ENCODE measurements at places on chromosomes 12 and 14.
A peak's percentile ranks its signal among the peaks of the same experiment; 100 is the strongest.

GRCh38 chr12:129941618-129942017, 37.8 kb upstream of the TMEM132D start:
- no peak overlapping the region for H3K4me3 ChIP-seq
- no peaks in the 10 kb centered on the region for H3K4me1 ChIP-seq
- H3K36me3 ChIP-seq: no peaks in the 10 kb centered on the region
- H3K27me3 ChIP-seq: no peaks in the 10 kb centered on the region
- DNase-seq: no peak

DNA sequence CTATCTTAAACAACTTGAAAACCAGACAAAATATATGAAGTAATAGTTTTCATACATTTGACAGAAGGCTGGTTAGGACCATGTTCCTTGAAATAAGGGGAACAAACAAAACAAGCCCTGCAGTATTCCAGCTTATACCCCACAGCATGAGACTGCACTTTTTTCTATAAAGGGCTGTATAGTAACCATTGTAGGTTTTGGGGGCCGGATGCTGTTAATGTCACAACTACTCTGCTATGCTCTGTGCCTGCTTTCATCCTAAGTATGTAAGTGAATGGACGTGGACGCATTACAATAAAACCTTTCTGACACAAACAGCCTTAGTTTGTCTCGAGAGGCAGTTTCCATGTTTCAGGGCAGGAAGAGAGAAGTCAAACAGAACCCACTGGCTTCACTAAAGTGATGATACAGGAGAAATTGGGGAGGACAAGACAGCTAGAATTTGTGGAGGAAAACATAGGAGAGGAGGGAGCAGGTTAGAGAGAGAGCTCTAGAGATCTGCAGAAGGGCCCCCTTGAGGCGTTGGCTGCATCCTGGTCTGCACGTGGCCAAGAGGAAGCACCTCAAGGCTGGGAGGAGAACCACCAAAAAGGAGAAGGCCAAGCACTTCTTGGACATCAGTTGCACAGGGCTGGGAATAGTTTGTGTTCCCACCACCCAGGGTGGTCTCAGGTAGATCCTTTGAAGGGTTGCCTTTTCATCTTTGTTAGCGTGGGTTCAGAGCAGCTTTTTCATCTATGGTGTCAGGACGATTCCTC, 63.7 kb downstream of the TRAF3 start:
- no peaks in the 10 kb centered on the region for H3K36me3 ChIP-seq
- no peaks in the 10 kb centered on the region for H3K27me3 ChIP-seq
- DNase-seq: no peak
- no peak overlapping the region for H3K4me3 ChIP-seq
- no peaks in the 10 kb centered on the region for H3K4me1 ChIP-seq
- no peak overlapping the region for H3K27ac ChIP-seq

GRCh38 chr14:60977847-60978246, 3.0 kb downstream of the TRMT5 start:
- H3K36me3 ChIP-seq: peaks cover 4% of the 10 kb centered on the region
- no peak overlapping the region for H3K4me3 ChIP-seq
- no peak for DNase-seq
- peaks cover 3% of the 10 kb centered on the region for H3K4me1 ChIP-seq
- H3K27me3 ChIP-seq: no peaks in the 10 kb centered on the region

- no peak overlapping the region for H3K27ac ChIP-seq
- H3K27me3 ChIP-seq: no peaks in the 10 kb centered on the region
- no peak overlapping the region for H3K4me3 ChIP-seq
- no peaks in the 10 kb centered on the region for H3K4me1 ChIP-seq
- DNase-seq: no peak
Observed at GRCh38 chr12:94195483-94195882, 47.1 kb downstream of the PLXNC1 start.

- no peaks in the 10 kb centered on the region for H3K36me3 ChIP-seq
- peaks cover 3% of the 10 kb centered on the region for H3K27me3 ChIP-seq
- no peak for DNase-seq
- no peak overlapping the region for H3K4me3 ChIP-seq
- no peaks in the 10 kb centered on the region for H3K4me1 ChIP-seq
Observed at GRCh38 chr12:65098364-65098763, 22.7 kb downstream of the WIF1 start.

GRCh38 chr12:59929110-59929509, 333.3 kb downstream of the SLC16A7 start:
- no peaks in the 10 kb centered on the region for H3K27me3 ChIP-seq
- H3K4me3 ChIP-seq: no peak overlapping the region
- H3K36me3 ChIP-seq: no peaks in the 10 kb centered on the region
- H3K4me1 ChIP-seq: no peaks in the 10 kb centered on the region
- no peak overlapping the region for H3K27ac ChIP-seq

DNA sequence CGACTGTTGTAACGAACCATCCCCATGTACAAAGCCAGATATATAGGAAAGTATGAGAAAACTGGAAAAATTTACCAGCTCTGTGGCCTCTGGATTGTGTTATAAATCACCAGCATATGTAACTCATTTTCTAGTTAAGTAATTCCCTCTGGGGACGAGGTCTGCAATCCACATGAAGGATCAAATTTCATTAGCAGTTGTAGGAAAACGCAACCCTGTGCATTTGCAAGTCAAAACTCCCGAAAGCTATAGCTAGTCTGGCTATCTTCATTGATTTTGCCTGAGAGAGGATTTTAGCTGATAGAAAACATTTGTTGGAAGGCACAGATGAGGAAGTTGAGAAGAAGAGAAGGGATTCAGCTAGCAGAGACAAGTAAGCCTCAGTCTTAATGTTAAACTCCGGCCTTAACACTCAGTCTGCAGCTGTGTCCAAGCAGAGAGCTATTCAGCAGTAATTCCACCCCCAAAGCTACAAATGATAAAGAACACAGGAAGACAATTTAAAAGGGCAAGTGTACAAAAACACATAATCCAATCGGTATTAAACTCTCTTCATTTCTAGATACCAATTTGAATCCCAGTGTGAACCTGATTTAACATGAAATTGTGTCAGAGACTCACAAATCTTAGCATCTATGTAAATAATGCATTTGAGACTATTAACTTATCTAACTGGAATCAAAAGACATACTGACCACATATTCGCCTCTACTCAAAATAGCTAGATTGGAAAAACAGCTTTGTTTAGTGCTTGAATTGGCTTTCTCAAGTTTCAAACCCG, 54.2 kb upstream of the CERS5 start:
- H3K36me3 ChIP-seq: no peaks in the 10 kb centered on the region
- peak; percentile 84 for DNase-seq
- peaks cover 3% of the 10 kb centered on the region for H3K4me1 ChIP-seq
- peak overlapping the region; percentile 99 for H3K4me3 ChIP-seq

DNA sequence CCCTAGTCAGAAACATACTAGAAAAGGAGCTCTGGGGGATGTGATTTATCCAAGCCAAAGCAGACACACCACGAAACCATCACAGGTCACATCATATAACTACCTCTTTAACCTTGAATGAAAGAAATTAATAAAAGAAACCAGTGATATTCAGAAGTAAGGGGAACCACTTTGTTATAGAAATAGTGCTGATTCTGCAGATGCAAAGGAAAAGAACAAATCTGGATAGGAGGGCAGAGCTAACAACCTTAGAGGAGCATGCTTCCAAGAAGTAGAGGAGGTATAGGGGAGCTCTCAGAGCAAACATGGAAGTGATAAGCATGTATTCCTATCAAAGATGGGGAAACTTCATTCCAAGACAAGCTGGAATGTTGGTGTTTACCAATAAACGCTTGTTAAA, 117.0 kb upstream of the MDM1 start:
- peaks cover 5% of the 10 kb centered on the region for H3K4me1 ChIP-seq
- no peak overlapping the region for H3K4me3 ChIP-seq
- DNase-seq: no peak
- H3K36me3 ChIP-seq: no peaks in the 10 kb centered on the region
- H3K27ac ChIP-seq: no peak overlapping the region

- H3K4me1 ChIP-seq: no peaks in the 10 kb centered on the region
- H3K27me3 ChIP-seq: no peaks in the 10 kb centered on the region
- no peak for DNase-seq
- no peaks in the 10 kb centered on the region for H3K36me3 ChIP-seq
Observed at GRCh38 chr12:46108721-46109120, 118.3 kb upstream of the SCAF11 start.

GRCh38 chr12:1542599-1542998, 51.8 kb downstream of the FBXL14 start:
- no peak overlapping the region for H3K4me3 ChIP-seq
- H3K4me1 ChIP-seq: peaks cover 2% of the 10 kb centered on the region
- DNase-seq: no peak

DNA sequence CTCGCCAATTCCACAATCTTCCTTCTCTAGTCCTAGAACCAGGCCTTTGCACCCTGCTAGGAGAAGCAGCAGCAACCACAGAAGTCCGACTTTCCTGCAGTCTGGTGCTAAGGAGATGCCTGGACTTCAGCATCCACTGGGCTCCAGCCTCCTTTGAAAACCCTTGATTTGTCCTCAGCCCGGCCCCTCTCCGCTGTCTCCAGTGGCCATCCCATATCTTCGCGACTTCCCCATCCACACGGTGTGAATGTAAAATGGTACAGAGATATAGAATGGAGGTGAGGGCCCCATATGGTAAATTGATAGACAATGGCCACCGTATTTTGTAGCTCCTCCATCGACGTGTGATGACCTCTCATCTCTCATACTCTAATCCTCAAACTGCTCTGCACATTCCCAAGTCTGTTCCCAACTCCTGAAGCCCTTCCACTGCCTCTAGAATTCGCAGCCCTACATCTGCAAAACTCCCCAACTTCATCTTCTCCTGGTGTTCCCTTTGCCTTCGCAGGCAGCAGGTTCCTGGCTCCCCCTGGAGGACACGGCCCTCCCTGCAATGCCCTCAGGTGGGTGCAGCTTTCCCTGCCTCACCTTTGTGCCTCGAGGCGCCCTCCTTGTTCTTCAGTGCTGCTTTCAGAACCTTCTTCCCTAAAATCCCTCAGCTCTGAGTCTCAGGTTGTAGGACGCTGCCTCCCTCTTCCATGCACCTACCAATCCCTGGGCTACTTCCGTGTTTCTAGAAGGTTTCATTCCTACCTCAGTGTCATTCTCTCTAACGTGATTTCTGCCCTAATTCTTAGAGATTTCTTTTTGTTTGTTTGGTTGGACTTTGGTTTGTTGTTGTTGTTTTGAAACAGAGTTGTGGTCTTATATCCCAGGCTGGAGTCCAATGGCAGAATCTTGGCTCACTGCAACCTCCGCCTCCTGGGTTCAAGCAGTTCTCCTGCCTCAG, 36.7 kb downstream of the TMBIM6 start:
- no peak overlapping the region for H3K4me3 ChIP-seq
- no peaks in the 10 kb centered on the region for H3K36me3 ChIP-seq
- DNase-seq: peak; percentile 20
- peaks cover 2% of the 10 kb centered on the region for H3K27me3 ChIP-seq

GRCh38 chr14:66476964-66477363, 9.2 kb upstream of the CCDC196 start:
- H3K4me1 ChIP-seq: no peaks in the 10 kb centered on the region
- no peaks in the 10 kb centered on the region for H3K27me3 ChIP-seq

DNA sequence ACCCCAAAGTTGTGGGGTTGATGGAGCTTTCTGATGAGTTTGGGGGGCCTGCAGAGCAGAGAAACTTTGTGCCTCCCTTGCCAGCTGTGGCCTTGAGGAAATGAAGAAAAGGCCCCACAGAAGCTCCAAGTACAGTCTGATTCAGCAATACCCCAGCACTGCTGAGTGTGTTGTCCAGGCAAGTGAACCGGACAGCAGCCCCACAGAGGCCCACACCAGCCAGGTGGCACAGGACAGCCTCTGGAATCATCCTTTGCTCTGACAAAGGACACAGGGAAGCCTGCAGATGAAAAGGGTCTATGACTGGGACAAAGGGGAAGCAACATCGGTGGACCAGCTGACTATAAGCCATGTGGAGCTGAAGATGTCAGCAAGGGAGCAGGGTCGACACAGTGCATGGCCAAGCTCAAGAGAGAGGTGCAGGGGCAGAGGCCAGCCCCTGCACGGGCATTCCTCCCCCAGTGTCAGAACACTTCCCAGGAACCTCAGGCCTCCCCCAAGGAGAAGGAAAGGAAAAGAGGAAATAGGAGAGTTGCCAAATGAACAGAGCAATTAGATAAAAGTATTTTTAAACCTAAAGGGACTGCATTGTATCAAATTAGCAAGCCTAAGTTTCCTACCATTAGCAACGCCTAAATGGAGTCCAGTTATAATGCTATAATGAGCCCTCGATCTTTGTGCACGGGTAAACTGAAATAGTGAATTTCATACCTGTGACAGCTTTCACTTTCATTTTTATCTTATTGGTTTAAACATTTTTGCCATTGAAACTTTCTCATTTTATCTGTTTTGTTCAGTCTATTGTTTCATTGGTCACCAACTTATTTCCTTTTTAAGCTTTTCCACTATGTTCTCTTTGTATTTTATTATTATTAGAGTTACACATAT, 46.3 kb upstream of the PTGDR start:
- no peaks in the 10 kb centered on the region for H3K4me1 ChIP-seq
- no peak overlapping the region for H3K27ac ChIP-seq
- H3K4me3 ChIP-seq: no peak overlapping the region
- no peak for DNase-seq

- DNase-seq: no peak
- H3K4me1 ChIP-seq: no peaks in the 10 kb centered on the region
- no peaks in the 10 kb centered on the region for H3K27me3 ChIP-seq
- no peak overlapping the region for H3K27ac ChIP-seq
Observed at GRCh38 chr14:33715227-33715528, 235.7 kb downstream of the EGLN3 start.

DNA sequence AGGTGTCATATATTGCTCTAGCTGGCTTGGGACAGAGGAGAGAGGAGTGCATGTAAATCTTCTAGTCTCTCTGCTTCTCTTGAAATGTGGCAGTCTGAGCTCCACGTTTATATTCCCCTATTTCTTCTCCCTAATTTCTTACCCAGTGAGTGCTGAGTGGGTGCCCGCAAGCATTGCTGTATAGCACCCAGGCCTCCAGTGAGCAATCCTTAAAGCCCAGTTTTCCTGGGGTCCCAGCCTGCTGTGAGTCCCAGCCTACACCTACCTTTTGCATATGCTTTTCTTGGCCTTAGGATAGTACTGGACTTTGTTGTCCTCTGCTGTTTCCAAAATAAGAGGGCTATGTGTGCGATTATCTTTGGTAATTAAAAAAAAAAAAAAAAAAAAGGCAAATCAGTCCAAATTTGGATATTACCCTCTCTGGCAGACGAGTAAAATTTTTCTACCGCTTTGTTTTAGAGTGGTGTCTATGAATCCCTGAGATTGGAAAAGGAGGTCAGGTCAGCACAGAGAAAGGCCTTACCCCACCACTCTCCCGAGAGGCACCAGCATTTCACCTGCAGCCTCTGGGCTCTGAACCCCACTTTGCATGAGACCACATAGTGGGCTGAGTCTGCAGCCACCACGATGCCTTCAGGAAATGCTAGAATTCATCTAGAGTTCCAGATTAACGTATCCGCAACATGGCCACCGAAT, 1.1 kb downstream of the MGST1 start:
- no peaks in the 10 kb centered on the region for H3K36me3 ChIP-seq
- no peaks in the 10 kb centered on the region for H3K4me1 ChIP-seq
- DNase-seq: peak; percentile 16
- H3K4me3 ChIP-seq: peak overlapping the region; percentile 99
